ENCODE measurements at places on chromosomes 5 and 9. TPM values are rescaled to one million over a fixed set of nuclear protein-coding genes. Genes with fewer than 3 reads are reported as not detected.

The DRD1 gene
- 0.36 TPM for total RNA-seq

The FKTN gene
- total RNA-seq: 37.6 TPM

The NUTM2G gene
- not detected for total RNA-seq

The UNC13B gene
- total RNA-seq: 29.1 TPM

The PCBD2 gene
- total RNA-seq: 5.3 TPM

The PCSK1 gene
- 0.36 TPM for total RNA-seq

The SPRY4 gene
- 21.4 TPM for total RNA-seq

The WNK2 gene
- total RNA-seq: not detected

The IFNA21 gene
- total RNA-seq: not detected

The FRMD3 gene
- 2.8 TPM for total RNA-seq

The SH3TC2 gene
- 1.5 TPM for total RNA-seq

The SLC25A2 gene
- total RNA-seq: 1.9 TPM

The CNTFR gene
- total RNA-seq: not detected

The TEX48 gene
- total RNA-seq: not detected

The IL9 gene
- not detected for total RNA-seq

The UBE2QL1 gene
- under 0.01 TPM for total RNA-seq

The SLC24A2 gene
- total RNA-seq: under 0.01 TPM

The WNT8A gene
- total RNA-seq: not detected

The PCDHA1 gene
- under 0.01 TPM for total RNA-seq

The ITK gene
- not detected for total RNA-seq

The SPATA9 gene
- total RNA-seq: 0.16 TPM

The ARID3C gene
- 0.32 TPM for total RNA-seq

The CSF1R gene
- 0.16 TPM for total RNA-seq

The IFNB1 gene
- total RNA-seq: not detected

The LRRC26 gene
- not detected for total RNA-seq

The JAKMIP2 gene
- 7.8 TPM for total RNA-seq

The PTGS1 gene
- 14.2 TPM for total RNA-seq

The CDH12 gene
- 0.16 TPM for total RNA-seq

The GEMIN5 gene
- total RNA-seq: 21.6 TPM

The NEK6 gene
- 65.4 TPM for total RNA-seq

The CCDC127 gene
- 8.9 TPM for total RNA-seq

The SOX30 gene
- under 0.01 TPM for total RNA-seq

The TPRN gene
- 8.9 TPM for total RNA-seq

The TAS2R1 gene
- not detected for total RNA-seq

The IL5 gene
- total RNA-seq: not detected

The ZDHHC11 gene
- 0.73 TPM for total RNA-seq

The TAF11L5 gene
- not detected for total RNA-seq

The IL3 gene
- not detected for total RNA-seq

The SPINK6 gene
- not detected for total RNA-seq

The UGT3A2 gene
- 5.2 TPM for total RNA-seq

The TAF11L2 gene
- not detected for total RNA-seq

The GABRB2 gene
- under 0.01 TPM for total RNA-seq

The SPINK4 gene
- total RNA-seq: not detected

The IRX2 gene
- 28.6 TPM for total RNA-seq

The SNX2 gene
- 82.4 TPM for total RNA-seq

The PCDHA9 gene
- 0.36 TPM for total RNA-seq

The TENT4A gene
- total RNA-seq: 15.7 TPM

The GBGT1 gene
- total RNA-seq: 5.8 TPM
